Endothelial cell of umbilical vein (primary cell): ENCODE measurements at places on chromosomes 1 and 21. TPM values are rescaled to one million over a fixed set of nuclear protein-coding genes. Genes with fewer than 3 reads are reported as not detected.

GRCh38 chr1:188062456-188062855, 1233.7 kb downstream of the PLA2G4A start:
- H3K36me3 ChIP-seq: no peaks in the 10 kb centered on the region
- no peak for DNase-seq
- H3K4me1 ChIP-seq: no peaks in the 10 kb centered on the region
- H3K27me3 ChIP-seq: no peaks in the 10 kb centered on the region
- no peak overlapping the region for H3K4me3 ChIP-seq

- H3K27me3 ChIP-seq: no peaks in the 10 kb centered on the region
- H3K36me3 ChIP-seq: no peaks in the 10 kb centered on the region
- no peak for DNase-seq
- H3K27ac ChIP-seq: no peak overlapping the region
- H3K4me1 ChIP-seq: no peaks in the 10 kb centered on the region
Observed at GRCh38 chr1:184403961-184404726, 17.3 kb downstream of the C1orf21 start.

DNA sequence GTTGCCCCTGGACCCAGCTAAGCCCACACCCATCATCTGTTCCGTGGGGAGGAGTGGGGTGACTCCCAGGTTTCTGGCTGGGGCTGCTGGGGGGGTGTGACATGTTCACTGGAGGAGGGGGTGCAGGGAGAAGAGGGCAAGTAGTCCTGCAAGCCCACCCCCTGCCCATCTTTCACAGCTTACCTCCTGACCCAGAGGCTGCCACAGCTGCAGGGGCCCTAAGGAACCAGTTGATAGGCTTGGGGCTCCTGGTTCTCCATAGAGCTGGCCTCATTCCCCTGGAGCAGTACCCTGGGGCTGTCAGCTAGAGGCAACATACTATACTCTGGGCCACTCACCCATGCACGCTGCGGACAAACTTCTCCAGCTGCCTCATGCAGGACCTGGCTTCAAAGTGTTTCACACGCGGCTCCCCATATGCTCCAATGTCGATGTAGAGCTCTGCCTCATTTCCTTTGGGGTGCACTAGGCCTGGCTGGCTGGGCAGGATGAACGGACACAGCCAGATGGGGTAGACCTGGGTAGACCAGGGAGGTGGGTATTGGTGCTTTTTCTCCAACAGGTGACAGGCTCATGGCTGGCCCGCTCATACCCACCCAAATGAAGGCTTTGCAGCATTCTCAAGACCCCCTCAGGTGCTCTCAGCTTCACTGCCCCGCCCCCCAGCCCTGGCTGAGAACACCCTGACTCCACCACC, 33.8 kb downstream of the DHCR24 start:
- H3K27me3 ChIP-seq: no peaks in the 10 kb centered on the region
- H3K4me1 ChIP-seq: peaks cover 7% of the 10 kb centered on the region
- H3K27ac ChIP-seq: no peak overlapping the region
- peaks cover 20% of the 10 kb centered on the region for H3K36me3 ChIP-seq
- H3K4me3 ChIP-seq: no peak overlapping the region

DNA sequence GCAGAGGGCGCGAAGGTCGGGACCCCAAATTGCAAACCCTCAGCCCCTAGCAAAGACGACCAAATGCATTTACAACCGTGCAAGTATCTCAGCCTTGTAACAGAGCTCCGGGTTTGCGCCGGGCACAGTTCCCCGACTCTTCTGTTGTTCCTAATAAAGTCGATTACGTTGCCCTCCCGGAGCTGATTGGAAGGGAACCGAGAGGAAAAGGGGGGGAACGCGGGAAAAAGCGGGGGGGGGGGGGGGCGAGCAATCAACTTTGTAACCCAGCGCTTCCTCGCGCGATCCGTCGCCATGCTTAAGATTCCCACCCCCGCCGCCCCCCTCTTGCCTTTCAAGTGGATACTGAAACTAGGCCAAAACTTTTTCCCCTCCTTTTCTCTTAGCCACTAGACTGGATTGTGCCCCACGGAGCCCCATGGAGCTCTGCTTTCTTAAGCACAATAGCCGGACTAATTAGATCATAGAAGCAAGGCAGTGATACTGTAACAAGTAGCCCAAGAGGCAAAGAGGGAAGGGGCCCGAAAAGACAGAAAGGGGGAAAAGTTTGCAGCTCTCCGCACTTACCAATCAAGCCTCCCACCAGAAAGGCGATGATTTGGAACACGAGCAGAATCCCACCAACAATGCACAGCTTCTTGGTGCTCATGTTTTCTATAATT, 565 bp downstream of the WLS start:
- peak; percentile 78 for DNase-seq
- peaks cover 29% of the 10 kb centered on the region for H3K4me1 ChIP-seq
- H3K27me3 ChIP-seq: no peaks in the 10 kb centered on the region
- H3K36me3 ChIP-seq: no peaks in the 10 kb centered on the region
- H3K4me3 ChIP-seq: peak overlapping the region; percentile 93

GRCh38 chr1:223068900-223069665, 74.0 kb downstream of the TLR5 start:
- no peak for DNase-seq
- H3K27ac ChIP-seq: no peak overlapping the region
- no peak overlapping the region for H3K4me3 ChIP-seq

- no peak overlapping the region for H3K27ac ChIP-seq
- DNase-seq: no peak
- no peaks in the 10 kb centered on the region for H3K27me3 ChIP-seq
- no peak overlapping the region for H3K4me3 ChIP-seq
- H3K4me1 ChIP-seq: peaks cover 5% of the 10 kb centered on the region
- H3K36me3 ChIP-seq: no peaks in the 10 kb centered on the region
Observed at GRCh38 chr1:56827711-56828110, 8.5 kb upstream of the FYB2 start.

DNA sequence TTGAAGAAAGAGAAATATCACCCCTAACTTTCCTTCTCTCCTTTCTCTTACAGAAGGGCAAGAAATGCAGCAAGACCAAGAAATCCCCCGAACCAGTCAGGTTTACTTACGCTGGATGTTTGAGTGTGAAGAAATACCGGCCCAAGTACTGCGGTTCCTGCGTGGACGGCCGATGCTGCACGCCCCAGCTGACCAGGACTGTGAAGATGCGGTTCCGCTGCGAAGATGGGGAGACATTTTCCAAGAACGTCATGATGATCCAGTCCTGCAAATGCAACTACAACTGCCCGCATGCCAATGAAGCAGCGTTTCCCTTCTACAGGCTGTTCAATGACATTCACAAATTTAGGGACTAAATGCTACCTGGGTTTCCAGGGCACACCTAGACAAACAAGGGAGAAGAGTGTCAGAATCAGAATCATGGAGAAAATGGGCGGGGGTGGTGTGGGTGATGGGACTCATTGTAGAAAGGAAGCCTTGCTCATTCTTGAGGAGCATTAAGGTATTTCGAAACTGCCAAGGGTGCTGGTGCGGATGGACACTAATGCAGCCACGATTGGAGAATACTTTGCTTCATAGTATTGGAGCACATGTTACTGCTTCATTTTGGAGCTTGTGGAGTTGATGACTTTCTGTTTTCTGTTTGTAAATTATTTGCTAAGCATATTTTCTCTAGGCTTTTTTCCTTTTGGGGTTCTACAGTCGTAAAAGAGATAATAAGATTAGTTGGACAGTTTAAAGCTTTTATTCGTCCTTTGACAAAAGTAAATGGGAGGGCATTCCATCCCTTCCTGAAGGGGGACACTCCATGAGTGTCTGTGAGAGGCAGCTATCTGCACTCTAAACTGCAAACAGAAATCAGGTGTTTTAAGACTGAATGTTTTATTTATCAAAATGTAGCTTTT, 2.4 kb downstream of the CCN1 start:
- no peaks in the 10 kb centered on the region for H3K27me3 ChIP-seq
- peak; percentile 56 for DNase-seq
- peaks cover 13% of the 10 kb centered on the region for H3K4me1 ChIP-seq
- H3K4me3 ChIP-seq: peak overlapping the region; percentile 98
- peaks cover 14% of the 10 kb centered on the region for H3K36me3 ChIP-seq

- H3K27ac ChIP-seq: no peak overlapping the region
- H3K4me3 ChIP-seq: no peak overlapping the region
- H3K4me1 ChIP-seq: peaks cover 1% of the 10 kb centered on the region
- no peaks in the 10 kb centered on the region for H3K36me3 ChIP-seq
Observed at GRCh38 chr1:38133756-38134155, 87.2 kb upstream of the POU3F1 start.

Gene ABCG1
- total RNA-seq: 19.6 and 21.2 TPM in 2 replicates
